Cardiac septum (tissue), 1 donor: ENCODE measurements at places on chromosomes 4 and X. TPM values are rescaled to one million over a fixed set of nuclear protein-coding genes. Genes with fewer than 3 reads are reported as not detected.

Gene SPANXA1
- not detected for total RNA-seq

Gene PRSS12
- total RNA-seq = 0.05 TPM

Gene FABP2
- total RNA-seq = 0.57 TPM

Gene CCNQ
- total RNA-seq = 23.3 TPM

Gene HTN3
- total RNA-seq = not detected

Gene GPC4
- total RNA-seq = 3.6 TPM

Gene FAM149A
- 5.8 TPM for total RNA-seq

Gene F9
- not detected for total RNA-seq

Gene CCSER1
- 15.7 TPM for total RNA-seq

Gene CASP6
- 3.8 TPM for total RNA-seq

Gene PDS5A
- 33.1 TPM for total RNA-seq

Gene NUDT11
- total RNA-seq = not detected

Gene TSPYL2
- 34.2 TPM for total RNA-seq

Gene VEGFD
- 1.3 TPM for total RNA-seq

Gene CXCL11
- 0.32 TPM for total RNA-seq

Gene HMX1
- not detected for total RNA-seq
